NCI-H1694 treated with DMSO at 0.1 percent for 48 hours (cell line): ENCODE measurements at places on chromosomes 16 and 17.

- DNase-seq, result no peak
These were observed 29.6 kb upstream of the FOXK2 start for GRCh38 chr17:82489851-82490511.

DNA sequence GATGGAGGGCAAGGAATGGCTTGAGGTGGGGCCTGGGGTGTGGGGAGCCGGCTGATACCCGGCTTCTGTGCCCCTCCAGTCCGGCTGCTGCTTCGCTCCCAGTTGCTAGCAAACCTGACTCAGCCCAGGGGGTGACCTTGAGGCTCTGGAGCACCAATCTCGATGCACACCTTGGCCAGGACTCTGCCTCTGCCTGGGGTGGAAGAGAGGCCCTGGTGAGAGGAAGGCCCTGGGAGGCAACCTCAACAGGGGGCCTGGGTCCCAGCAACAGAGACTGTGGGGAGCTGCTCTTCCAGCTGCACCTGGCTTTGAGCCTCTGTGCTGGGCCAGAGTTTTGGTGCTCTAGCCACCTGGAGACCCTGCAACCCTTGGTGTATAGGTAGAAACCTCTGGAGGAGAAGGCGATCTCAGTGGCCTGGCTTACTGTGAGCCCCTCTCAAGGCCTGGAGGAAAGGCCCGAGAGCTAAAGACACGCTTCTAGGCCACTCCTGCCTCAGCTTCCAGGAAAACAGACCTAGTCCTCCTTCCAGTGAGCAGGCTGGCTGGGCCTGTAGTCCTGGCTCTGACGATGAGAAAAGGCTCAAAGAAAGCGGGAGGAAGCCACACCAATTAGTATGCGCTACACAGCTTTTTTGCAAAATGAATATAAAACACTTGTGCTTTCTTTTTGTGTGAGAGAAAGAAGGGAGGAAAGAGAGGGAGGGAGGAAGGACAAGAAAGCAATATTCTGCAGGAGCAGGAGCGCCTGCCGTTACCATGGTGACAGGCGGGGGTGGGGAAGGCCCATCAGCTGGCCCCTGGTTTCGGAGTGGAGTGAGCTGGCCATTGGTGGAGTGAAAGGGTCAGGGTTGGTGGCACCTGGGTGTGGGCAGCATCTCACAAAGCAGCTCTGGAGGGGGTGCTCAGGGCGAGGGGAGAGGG is 51.0 kb downstream of the VAC14 start:
- DNase-seq, result no peak

GRCh38 chr16:28607116-28607623 is 2.7 kb downstream of the SULT1A1 start:
- no peak for DNase-seq

DNA sequence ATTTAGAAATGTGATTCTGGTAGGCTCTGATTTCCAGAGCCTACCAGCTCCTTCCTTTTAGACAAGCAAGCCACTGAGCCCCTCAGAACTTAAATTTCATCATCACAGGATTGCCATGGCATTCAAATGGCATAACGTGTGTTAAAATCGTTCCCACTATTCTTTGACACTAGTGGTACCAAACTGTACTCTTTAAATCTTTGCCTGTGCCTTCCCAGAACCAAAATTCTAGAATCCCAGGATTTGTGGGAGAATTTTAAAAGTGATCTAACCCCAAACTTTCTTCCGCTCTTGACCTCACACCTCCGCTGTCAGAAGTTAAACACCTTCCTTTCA is 287 bp upstream of the INTS2 start:
- no peak for DNase-seq

DNA sequence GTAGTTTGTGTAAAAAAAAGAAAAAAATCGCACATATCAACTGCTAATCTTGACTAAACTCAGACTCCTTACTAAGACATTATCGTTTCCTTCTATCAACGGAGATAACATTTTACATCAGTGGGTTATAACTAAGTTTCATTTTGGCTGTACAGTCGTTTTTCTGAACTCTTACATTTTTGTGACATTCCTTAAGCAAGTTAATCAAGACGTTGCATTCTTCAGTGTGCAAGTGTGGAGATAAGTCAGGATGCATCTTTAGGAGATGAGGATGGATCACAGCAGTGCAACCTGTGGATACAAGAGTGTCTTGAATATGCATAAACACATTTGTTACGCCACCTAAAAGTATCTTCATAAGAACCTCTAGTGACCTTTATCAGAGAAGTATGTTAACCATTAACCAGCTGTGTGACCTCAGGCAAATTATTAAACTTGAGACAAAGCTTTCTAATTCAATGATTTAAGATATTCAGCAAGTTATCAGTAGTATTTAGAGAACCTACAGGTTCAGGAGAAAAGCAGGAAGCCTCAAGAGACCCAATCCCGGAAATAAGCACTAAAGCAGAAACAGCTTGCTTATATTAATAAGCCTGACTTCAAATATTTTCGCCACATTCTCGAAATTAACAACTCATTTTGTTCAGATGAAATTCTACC is 9.4 kb downstream of the CMC2 start:
- no peak for DNase-seq

DNA sequence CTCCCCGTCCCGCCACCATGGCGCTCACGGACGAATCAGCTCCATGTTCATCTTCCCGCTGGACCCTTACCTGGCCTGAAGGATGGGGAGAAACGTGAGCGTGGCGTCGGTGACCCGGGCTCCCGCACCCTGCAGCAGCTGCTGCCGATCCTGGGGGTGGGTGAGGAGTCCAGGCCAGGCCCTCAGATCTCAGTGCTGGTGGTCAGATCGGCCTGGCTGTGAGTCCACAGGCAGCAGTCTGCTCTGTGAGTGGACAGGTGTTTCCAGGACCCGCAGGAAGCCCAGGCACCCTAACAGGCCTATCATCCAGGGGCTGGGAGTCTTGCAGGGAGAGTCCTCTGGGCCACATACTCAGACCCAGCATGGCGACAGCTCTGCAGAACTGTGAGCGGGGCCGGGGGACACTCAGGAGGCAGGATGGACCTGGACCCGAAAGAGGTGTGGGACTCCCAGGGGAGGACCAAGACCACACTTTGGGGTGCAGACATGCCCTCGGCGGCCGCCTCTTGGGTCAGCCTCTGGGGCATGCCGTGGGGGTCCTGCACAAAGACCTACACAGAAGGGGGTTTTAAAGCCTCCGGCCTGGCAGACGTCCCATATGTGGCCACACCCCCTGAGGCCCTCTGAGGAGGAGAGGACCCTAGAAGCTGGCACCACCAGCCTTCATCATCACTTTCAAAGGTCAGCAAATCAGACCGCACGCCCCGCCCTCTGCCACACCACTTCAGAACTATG is 27.2 kb upstream of the ZNF469 start:
- no peak for DNase-seq

DNA sequence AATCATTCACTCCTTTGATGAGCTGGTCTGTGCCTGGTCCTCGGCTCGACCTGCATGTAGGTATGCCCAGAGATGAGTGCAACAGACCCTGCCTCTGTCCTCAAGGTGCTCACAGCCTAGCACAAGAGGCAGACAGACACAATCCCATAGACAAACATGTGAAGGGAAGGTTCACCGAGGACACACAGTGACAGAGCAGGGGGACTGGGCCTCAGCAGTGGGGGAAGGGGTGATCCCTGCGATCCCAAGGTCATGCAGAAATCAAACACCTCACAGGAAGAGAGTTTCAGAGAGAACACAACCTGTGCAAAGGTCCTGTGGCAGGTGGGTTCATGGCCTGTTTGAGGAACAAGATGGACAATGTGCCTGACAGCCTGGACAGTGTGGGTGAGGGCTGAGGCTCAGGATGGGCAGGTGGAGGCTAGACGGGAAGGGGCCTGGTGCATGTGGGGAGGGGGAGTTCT is 4.2 kb upstream of the VASN start:
- DNase-seq, result no peak
